Right atrium auricular region (tissue), 2 donors: ENCODE measurements at places on chromosomes 2 and 18. TPM values are rescaled to one million over a fixed set of nuclear protein-coding genes. Genes with fewer than 3 reads are reported as not detected.
A peak's percentile ranks its signal among the peaks of the same experiment; 100 is the strongest.

NETO1 gene
- total RNA-seq = 1.5 TPM

- H3K4me1 ChIP-seq = peaks cover 9% of the 10 kb centered on the region
- no peak overlapping the region for H3K27ac ChIP-seq
- H3K36me3 ChIP-seq = no peaks in the 10 kb centered on the region
- DNase-seq = no peak
These were observed 66.7 kb upstream of the HAAO start for GRCh38 chr2:42859006-42859552.

GRCh38 chr2:176653479-176654443, 384.5 kb downstream of the MTX2 start:
- H3K4me3 ChIP-seq = no peak overlapping the region
- H3K36me3 ChIP-seq = no peaks in the 10 kb centered on the region
- H3K4me1 ChIP-seq = no peaks in the 10 kb centered on the region
- H3K27ac ChIP-seq = no peak overlapping the region

GRCh38 chr2:180000434-180000833, 6.7 kb downstream of the CWC22 start:
- no peak overlapping the region for H3K4me3 ChIP-seq
- H3K36me3 ChIP-seq = no peaks in the 10 kb centered on the region
- no peak overlapping the region for H3K27ac ChIP-seq
- no peaks in the 10 kb centered on the region for H3K27me3 ChIP-seq

- no peak for DNase-seq
- no peak overlapping the region for H3K4me3 ChIP-seq
- H3K27ac ChIP-seq = no peak overlapping the region
- H3K4me1 ChIP-seq = no peaks in the 10 kb centered on the region
- no peaks in the 10 kb centered on the region for H3K27me3 ChIP-seq
These were observed 14.5 kb downstream of the EPC2 start for GRCh38 chr2:148658807-148659722.

GRCh38 chr2:21270708-21271122, 146.9 kb downstream of the TDRD15 start:
- peak overlapping the region; percentile 74 for H3K27ac ChIP-seq
- H3K4me3 ChIP-seq = no peak overlapping the region
- no peaks in the 10 kb centered on the region for H3K27me3 ChIP-seq

DNA sequence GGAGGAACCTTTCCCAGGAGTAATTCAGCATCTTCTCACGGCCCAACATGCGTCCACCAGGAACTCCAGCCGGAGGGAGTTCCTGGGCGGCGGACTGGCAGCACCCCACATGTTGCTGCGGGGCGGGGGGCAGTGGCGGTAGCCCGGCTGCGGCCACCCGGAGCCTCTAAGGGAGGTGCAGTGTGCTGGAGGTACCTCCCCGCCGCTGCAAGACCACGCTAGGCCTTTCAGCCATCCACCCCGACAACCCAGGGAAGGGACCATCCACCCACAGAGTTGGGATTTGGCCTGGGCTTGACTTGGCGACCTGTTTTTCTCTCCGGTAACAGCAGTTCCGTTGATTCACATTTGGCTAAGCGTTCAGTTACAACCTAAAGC, 625 bp downstream of the LYPD6 start:
- DNase-seq = no peak
- H3K4me1 ChIP-seq = peaks cover 15% of the 10 kb centered on the region
- H3K36me3 ChIP-seq = no peaks in the 10 kb centered on the region
- H3K27me3 ChIP-seq = no peaks in the 10 kb centered on the region
- H3K4me3 ChIP-seq = peak overlapping the region; percentile 56
- H3K27ac ChIP-seq = no peak overlapping the region

DNA sequence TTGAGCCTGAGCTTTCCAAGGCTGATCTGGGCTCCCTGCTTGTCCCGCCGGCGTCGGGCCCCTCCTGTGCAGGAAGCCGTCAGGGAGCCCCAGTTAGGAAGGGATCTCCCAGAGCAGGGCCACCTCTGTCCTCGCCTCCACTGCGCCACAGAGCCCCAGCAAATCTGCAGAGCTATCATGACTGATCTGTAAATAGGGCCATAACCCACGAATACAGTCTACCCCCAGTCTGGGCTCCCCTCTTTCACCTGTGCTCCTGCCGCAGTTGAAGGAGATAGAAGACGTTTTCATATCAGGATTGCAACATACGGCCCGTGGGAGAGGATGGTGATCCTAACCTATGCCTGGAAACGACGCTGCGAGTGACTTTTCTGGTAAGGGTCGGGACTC, 138.7 kb downstream of the PTGR3 start:
- H3K27ac ChIP-seq = peak overlapping the region; percentile 74
- H3K4me1 ChIP-seq = no peaks in the 10 kb centered on the region
- H3K4me3 ChIP-seq = peak overlapping the region; percentile 24
- H3K27me3 ChIP-seq = no peaks in the 10 kb centered on the region
- DNase-seq = peak; percentile 43

- no peaks in the 10 kb centered on the region for H3K27me3 ChIP-seq
- H3K27ac ChIP-seq = no peak overlapping the region
- H3K4me3 ChIP-seq = no peak overlapping the region
- no peak for DNase-seq
- no peaks in the 10 kb centered on the region for H3K4me1 ChIP-seq
These were observed 216.6 kb upstream of the LYPD1 start for GRCh38 chr2:132886574-132886973.

GRCh38 chr18:14914121-14914520, 166.1 kb downstream of the ANKRD30B start:
- no peaks in the 10 kb centered on the region for H3K4me1 ChIP-seq
- no peak overlapping the region for H3K27ac ChIP-seq
- H3K36me3 ChIP-seq = no peaks in the 10 kb centered on the region
- H3K27me3 ChIP-seq = no peaks in the 10 kb centered on the region
- no peak overlapping the region for H3K4me3 ChIP-seq
